Transverse colon (tissue), 4 donors: ENCODE measurements at places on chromosomes 16 and 17.

- DNase-seq, result peak; percentile 62
Measured at GRCh38 chr17:67245694-67246402, 852 bp upstream of the HELZ start.

- no peak for DNase-seq
Measured at GRCh38 chr17:14091367-14091766, 22.1 kb downstream of the COX10 start.

DNA sequence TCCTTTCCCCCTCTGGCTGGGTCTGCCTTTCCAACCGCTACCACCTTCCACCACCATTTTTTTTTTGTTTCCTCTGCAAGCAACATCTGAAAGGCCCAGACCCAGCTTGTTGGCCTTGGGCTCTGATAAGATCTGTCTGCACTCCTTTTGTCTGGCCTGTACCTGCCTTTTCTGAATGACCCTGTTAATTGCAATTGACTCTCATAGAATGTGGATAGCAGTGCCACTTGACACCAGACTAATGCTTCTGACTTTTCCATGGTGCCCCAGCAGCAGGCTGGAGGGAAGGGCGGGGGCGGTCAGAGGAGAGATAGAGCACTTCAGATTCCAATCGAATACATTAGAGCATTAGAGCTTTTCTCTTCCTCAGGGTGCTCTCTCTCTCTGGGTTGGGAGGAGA lies 538.9 kb downstream of the WWOX start:
- DNase-seq, result no peak

GRCh38 chr17:43663383-43663782 lies 1.7 kb upstream of the MEOX1 start:
- no peak for DNase-seq

GRCh38 chr17:81537856-81538555 lies 9.8 kb downstream of the FSCN2 start:
- DNase-seq, result no peak

- no peak for DNase-seq
Measured at GRCh38 chr17:63538693-63539595, 11.3 kb upstream of the DCAF7 start.

DNA sequence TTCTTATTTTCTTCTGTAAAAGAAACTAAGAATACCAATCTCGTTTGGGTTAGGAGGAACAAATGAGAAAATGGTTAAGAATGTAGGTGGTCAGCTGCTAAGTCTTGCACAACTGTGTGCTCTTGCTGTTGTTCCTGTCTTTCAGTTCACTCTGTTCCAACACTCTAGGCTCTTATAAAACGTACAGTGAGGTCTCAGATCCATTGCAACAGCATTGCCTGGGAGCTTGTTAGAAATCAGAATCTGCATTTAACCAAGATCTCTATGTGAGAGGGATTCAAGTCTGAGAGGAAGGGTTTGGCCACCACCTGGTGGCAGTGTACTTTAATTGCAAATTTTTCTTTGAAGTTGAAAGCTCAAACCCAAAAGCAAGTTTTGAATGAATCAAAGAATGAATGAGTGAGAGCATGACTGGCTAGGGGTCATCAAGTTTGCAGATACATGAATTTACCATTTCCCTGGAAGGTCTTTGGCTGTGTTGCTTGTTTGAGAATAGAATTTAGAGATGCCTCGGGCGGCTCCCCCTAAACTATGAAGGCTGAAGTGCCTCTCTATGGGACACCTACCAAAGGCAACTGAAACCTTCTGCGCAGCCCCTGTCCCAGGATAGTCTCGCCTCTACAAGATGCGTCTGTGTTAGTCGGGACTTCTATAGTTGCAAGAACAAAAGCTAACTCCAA lies 2.5 kb downstream of the ALOX15B start:
- peak; percentile 56 for DNase-seq

- no peak for DNase-seq
Measured at GRCh38 chr17:61150686-61151299, 248.8 kb upstream of the TBX2 start.

DNA sequence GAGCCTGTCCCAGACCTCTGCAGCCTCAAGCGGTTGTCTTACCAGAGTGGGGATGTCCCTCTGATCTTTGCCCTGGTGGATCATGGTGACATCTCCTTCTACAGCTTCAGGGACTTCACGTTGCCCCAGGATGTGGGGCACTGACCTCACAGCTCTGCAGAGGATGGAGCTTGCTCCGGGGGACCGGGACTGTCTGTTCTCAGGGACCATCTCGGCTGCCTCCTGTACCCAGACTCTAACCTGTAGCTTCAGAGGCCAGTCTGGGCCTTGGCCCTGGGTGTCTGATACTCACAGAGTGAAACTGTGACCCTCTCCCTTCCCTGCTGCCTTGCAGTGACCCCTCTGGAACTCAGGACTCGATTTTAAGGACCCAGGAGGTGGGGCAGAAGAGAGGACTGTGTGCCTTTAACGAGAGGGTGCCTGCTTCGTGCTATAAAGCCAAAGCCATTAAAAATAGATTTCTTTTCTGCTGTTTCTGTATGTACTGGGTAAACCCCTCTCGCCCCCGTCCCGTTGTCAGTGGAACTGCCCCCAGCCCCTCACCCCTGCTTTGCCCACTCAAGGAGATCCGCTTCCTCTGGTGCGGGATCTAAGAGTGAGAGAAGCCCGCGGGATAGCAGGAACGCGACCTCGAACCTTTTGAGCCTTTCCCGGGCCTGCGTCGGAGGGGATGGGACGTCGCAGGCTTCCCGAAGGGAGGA lies 1.1 kb upstream of the LLGL2 start:
- DNase-seq, result no peak

DNA sequence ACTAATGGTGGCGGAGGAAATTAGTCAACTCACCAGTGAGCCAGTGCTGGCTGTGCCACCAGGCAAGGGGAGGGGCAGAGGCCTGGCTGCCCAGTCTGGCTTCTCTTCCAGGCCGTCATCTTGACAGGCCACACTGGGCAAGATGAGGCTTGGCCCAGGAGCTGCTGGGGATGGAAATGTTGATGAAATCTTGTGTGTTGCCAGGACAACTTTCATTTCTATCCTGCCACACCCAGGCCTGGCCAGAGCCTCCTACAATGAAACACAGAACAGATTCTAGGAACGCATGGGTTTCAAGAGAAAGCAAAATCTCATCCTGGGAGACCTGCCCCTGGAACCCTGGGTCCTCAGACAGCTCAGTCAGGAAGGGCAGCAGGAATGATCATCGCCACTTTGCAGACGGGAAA lies 9.3 kb downstream of the HEXIM2 start:
- DNase-seq, result peak; percentile 50

- no peak for DNase-seq
Measured at GRCh38 chr16:11234884-11235702, 20.9 kb downstream of the SOCS1 start.

DNA sequence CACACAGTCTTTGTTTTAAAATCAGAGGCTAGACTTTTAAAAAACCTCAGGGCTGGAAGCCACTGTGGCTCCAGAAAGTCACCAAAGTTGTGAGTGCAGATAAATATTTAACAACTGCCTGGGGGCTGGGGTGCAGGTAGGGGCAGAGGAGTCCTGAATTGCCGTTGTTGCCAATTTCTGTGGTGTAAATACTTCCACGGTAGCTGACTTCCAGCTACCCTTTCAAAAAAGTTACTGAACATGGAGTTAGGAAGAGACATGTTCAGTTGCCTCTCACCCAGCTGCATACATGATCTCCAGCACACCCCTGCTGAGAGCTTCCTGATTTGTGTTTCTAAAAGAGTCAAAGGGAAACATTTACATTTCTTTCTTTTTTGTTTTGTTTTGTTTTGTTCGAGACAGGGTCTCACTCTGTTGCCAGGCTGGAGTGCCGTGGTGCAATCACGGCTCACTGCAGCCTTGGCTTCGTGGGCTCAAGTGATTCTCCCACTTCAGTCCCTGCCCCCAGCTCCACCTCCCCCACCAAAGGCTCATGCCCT lies 58.7 kb downstream of the PLXDC1 start:
- DNase-seq, result no peak

GRCh38 chr17:13367154-13367553 lies 234.6 kb downstream of the HS3ST3A1 start:
- DNase-seq, result no peak

DNA sequence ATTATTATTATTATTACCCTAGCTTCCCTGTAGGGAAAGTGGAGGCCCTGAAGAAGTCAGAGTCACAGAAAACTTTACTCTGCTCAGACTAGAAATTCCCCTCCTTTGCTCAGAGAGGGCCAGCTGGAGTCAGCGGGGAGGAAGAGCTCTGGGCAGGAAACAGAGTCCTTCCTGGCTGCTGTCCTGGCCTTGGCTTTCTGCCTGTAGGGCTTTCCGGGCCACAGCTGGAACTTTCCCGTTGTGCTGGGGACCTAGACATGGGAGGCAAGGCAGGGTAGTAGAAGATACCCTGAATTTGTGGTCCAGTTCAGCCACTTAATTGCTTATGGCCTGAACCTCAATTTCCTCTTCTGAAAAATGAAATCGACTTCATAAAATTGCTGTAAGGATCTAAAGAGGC lies 14.0 kb upstream of the CCL2 start:
- peak; percentile 33 for DNase-seq

DNA sequence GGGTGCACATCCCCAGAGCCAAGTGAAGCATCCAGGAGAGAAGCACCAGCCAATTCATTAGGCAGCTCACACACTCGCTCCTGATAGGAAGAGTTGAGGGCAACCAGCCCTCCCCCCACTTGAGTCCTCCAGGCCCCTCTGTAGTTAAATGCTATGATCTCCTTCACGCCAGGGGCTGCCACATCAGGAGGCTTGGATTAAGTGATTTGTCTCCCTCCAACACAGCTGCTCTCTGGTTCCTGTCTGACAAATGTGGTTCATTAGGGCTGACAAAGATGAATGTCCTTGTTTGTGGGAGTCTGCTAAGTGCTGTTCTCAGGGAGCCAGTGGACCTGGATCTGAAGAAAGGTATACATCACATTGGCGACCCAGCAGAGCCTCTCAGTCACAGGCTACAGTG lies 94.5 kb upstream of the WSCD1 start:
- DNase-seq, result no peak
